Fibroblast of skin of scalp (primary cell): ENCODE measurements at places on chromosomes 16 and 17.
A peak's percentile ranks its signal among the peaks of the same experiment; 100 is the strongest.

DNA sequence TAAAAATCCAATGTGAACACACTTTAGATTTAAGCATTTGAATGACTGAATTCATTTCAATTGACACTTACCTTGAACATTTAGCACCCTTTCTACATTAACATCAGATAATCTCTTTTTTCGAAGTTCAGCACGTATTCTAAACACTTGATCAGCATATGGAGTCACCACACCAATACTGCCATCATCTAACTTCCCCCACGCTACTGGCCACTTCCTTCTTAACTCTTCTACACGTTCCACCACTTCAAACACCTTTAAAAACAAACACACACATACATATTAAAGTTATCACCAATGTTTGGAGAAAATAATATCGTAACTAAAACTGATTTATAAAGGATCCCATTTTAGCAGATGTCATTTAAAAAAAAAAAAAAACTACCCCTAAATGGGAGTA, 93.5 kb downstream of the CACNG1 start:
- DNase-seq = no peak

DNA sequence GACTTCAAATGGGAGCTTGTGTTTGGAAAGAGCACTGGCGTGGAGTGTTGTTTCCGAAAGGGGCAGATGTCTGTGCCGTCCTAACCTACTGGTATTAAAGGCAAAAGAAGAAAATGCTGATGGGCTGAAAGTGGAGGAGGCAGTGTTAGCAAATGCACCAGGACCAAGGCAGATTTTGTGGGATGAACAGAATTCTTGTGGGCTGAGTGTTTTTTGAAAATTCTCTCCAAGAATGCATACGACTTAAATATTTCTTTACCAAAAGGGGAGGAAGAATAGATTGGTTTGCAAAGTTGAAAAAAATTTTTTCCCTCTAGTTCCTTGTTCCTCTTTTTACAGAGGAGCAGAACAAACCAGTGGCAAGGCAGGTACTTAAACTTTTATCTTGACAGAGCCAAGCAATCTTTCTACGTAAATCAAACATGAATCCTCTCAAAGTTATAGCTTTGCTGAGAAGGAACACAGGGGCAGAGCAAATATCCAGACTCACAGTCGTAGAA, 16.8 kb downstream of the MARCHF10 start:
- peak; percentile 94 for DNase-seq

DNA sequence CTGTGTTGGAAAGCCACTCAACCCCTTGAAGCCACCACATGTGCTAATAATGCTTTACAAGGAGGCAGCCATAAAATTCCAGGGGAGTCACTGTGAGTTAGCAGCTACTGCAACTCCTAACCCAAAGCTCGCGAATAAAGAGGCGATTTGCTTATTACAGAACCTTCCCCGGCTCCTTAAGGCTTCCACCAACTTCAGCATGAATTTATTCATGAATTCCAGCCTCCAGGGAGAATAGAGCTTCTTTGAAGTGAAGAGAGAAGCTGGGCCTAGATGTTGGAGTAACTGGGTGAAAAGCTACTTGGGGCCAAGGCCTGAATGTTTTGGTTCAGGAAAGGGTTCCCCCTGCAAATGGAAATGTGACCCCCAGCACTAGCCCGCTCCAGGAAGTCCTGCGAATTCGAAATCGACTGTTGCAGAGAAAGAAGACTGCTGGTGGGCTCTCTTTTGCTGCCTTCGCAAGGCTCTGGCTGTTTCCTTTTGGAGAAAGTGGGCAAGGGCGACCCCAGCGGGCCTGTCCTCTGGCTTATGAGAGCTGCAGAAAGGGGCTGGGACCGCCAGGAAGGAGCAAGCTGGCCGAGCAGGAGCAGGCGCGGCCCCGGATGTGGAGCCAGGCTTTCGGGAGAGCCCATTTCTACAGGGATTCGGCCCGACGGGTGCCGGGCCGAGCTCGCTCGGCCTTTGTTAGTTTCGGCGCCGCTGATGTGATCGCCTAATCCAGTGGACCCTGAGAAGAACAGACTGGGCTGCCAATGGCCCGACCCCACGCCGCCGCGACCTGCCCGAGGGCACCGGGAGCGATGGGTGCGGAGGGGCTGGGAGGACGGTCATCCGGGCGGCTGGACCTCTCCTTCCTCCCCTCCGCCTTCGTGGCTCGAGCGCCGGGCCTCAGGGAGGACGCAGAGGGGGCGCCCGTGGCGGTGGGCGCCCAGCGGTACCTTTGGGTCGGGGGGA, 7.6 kb downstream of the CBX8 start:
- DNase-seq = no peak

DNA sequence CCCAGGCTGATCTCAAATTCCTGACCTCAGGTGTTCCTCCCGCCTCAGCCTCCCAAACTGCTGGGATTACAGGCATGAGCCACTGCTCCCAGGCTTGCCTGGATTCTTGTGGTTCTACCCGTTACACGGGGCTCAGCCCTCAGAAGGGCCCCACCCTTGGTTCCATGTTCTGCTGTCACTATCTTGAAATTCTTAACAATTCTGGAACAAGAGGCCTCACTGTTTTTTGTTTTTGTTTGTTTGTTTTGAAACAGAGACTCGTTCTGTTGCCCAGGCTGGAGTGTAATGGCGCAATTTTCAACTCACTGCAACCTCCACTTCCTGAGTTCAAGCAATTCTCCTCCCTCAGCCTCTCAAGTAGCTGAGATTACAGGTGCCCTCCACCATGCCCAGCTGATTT, 96.6 kb downstream of the CACNG3 start:
- DNase-seq = no peak

- no peak for DNase-seq
Measured at GRCh38 chr17:27596096-27596495, 34.9 kb upstream of the LGALS9 start.

DNA sequence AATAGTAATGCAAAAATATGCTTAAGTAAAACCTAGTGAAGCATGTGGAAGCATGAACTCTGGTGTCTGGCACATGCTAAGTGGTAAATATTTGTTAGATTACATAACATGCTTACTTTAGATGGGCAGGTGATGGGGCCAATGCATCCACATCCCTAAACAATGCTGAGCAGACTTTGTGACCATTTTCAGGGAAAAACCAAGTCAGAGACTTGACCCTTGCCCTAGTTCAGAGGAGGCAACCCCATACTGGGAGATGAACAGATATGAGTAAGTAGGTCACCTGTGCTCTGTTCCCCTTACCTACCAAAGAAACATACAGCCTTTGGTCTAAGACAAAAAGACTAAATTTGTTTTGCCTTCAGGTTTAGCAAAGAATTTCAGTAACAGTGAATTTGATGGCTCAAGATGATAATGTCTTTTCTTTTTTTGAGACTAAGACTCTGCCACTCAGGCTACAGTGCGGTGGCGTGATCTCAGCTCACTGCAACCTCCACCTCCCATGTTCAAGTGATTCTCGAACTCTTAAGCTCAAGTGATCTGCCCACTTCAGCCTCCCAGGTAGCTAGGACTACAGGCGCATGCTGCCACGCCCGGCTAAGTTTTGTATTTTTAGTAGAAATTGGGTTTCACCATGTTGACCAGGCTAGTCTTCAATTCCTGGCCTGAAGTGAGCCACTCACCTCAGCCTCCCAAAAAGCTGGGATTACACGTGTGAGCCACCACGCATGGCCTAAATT, 91.4 kb downstream of the HIC1 start:
- DNase-seq = no peak

GRCh38 chr17:51319186-51319585, 58.8 kb downstream of the UTP18 start:
- DNase-seq = no peak

DNA sequence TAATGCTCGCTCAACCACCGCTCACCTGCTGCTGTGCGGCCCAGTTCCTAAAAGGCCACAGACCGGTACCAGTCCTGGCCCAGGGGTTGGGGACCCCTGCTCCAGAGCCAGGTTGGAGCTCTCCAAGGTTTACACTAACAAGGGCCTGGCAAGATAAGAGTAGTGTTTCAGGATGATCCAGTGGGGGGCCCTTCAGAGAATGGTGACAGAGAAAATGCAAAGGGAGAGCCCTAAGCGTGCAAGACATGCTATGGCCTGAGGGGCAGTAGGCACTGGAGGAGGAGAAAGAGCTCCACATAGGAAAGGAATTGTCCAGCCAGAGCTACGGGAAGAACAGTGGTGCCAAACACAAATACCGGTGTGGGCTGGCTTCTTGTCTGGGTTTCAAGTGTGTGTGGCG, 233.4 kb downstream of the STX8 start:
- DNase-seq = no peak

DNA sequence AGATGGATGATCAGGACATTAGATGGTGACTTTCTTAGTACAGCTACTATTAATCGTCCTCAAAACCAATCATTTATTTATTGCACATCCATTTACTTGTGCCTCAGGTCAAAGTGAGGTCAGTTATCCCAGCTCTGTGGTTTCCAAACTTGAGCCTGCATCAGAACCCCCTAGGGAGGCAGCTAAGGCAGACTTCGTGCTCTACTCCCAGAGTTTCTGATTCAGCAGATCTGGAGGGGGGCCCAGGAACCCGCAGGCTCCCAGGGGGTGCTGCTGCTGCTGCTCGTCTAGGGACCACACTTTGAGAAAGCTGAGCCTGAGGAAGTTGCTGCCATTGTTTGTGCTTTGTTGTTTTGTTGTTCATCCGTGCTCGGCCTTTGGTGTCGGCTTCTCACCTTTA, 44.0 kb upstream of the CLEC18B start:
- DNase-seq = peak; percentile 22

- no peak for DNase-seq
Measured at GRCh38 chr16:67137605-67138004, 13.2 kb downstream of the B3GNT9 start.

- no peak for DNase-seq
Measured at GRCh38 chr17:49480836-49481615, 14.1 kb upstream of the NGFR start.

GRCh38 chr16:83793179-83793578, 14.6 kb upstream of the HSBP1 start:
- no peak for DNase-seq

- DNase-seq = no peak
Measured at GRCh38 chr16:55392701-55393100, 68.7 kb downstream of the IRX6 start.

DNA sequence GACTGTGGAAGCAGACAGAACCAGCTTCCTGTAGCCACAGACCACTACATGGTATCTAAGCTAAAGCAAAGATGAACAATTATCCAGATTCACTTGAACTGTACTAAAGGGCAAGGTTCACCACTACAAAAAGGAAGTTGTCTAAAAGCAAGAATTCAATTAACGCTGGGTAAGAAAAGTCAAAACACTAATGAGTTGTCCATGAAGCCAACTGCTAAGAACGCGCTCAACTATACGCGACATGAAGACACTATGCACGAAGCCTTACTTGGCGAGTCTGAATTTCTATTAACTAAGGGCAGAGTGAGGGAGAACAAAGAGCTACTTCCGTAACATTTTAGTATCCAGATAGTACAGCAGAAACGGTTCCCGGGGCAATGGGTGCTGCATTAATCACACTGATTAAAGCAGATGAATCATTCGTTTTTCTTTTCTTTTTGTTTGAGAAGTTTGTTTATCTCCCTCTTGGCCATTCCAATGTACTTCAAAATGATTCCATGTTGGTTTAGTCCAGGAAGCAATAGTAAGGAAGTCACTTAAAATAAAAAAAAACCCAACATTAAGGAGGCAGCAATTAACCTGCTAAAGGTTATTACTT, 2.8 kb upstream of the RPS15A start:
- no peak for DNase-seq

DNA sequence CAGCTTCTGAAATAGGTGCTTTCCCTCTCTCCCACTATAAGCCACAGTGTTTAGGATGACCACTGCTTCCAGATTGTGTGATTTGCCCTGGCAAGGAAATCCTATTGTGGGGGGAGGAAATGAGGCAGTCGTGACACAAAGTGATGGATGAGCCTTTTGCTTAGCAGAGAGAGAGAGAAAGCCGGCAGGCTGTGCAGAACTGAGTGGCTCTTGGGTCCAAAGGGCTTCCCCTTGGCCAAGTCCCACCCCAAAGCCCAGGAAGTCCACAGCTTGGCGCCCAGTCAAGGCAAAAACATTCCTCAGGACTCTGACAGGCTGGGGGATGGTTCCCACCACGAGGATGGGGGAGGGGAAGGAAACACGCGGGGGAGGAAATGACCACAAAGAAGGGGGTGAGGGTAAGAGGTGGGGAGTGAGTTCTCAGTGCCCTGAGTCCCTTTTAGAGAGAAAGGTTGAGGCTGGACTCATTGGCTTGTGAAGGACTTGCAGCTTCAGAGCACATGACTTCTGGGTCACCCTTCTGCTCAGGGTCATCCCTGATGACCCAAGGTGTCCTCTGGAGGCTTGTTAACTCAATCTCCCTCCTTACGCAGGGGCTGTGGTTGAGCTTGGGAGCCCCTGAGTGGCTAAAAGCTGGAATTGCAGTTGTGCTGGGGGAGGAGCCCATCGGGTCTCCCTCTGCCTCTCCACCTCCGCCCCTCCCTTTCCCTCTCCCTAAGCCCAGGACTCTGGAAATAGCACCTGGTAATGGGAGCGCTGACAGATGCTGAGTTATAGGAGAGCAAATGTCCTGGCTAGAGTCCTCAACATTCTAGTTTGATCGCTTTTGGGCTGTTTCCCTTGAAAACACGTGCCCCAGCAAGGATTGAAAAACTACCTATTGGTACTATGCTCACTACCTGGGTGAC, 10.3 kb upstream of the MSL1 start:
- peak; percentile 92 for DNase-seq

- DNase-seq = peak; percentile 76
Measured at GRCh38 chr16:64621616-64622015, 500.2 kb downstream of the CDH11 start.

DNA sequence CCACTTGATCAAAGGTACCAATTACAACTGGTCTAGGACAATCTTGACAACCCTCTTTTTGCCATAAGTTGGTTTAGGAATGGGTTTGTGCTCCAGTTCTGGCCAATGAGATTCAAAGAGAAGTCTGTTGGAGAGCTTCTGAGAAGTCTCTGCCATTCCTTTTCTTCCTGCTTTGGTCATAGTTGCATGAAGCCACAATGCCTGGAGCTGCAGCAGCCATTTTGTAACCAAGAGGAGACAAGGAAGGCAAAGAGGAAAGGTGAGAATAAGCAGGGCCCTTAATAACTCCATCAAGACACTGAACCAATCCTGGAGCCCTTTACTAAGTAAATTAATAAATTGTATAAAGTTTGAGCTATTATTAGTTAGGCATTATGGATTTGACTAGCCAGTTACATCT, 3.4 kb upstream of the C17orf50 start:
- DNase-seq = no peak

GRCh38 chr16:62240722-62241121, 204.5 kb upstream of the CDH8 start:
- no peak for DNase-seq

DNA sequence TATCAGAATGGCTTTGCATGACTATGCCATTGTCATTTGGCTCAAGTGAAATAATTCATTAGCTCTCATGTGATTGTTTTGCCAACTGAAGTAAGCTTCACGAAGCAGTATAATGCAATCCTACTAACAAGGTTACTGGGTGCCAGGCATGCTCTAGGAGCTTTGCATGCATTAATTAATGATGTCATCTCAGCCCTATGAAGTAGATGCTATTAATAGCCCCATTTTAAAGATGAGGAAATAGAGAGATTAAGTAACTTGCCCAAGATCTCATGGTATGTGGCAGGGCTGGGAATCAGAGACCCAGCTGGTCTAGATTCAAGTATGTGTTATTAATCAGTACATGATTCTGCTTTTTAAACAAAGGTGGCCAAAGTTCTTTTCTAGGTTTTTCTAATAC, 14.1 kb downstream of the KRT39 start:
- peak; percentile 92 for DNase-seq

- DNase-seq = no peak
Measured at GRCh38 chr16:59319871-59320270, 585.8 kb upstream of the GOT2 start.
